ENCODE measurements at places on chromosomes 2 and 18.

DNA sequence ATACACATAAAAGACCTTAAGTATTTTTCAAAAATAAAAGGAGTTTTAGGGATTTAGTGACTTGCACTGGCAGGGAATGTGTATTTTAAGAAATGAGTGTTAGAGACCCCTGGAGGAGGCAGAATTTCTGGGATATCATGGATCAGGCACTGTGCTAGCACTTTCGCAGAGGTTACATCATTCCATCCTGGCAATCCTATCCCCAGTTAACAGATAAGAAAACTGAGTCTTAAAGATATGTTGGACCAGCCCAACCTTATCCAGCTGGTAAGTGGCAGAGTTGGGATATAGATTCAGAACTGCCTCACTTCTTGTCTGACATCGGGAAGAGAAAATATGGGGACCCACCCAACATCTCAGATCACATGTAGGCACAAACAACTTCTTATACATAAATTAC is 160.3 kb upstream of the EPAS1 start:
- no peak for DNase-seq

- no peak for DNase-seq
These were observed 250.0 kb downstream of the FHOD3 start for GRCh38 chr18:36547544-36547943.

GRCh38 chr18:68997845-68998244 is 200.0 kb downstream of the CCDC102B start:
- DNase-seq = no peak

- DNase-seq = no peak
These were observed 41.0 kb downstream of the SLC66A3 start for GRCh38 chr2:11196246-11196645.

DNA sequence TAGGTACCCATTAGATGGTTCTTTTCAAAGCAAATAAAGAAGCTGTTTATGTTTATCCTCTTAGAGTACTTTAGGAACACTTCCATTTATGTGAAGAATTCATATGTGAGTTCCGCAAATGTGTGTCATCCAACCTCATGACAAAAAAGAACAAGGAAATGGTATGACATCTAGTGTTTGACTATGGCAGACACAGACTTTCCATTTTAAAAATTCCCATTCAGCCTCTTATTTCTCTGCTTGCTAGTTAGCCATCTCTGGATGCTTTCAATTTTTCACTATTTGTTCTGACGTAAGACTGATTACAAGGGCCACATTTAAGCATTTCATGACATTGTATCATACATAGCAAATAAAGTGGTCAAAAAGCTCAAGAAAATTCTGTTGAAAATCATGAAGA is 103.0 kb downstream of the ZAP70 start:
- DNase-seq = no peak

DNA sequence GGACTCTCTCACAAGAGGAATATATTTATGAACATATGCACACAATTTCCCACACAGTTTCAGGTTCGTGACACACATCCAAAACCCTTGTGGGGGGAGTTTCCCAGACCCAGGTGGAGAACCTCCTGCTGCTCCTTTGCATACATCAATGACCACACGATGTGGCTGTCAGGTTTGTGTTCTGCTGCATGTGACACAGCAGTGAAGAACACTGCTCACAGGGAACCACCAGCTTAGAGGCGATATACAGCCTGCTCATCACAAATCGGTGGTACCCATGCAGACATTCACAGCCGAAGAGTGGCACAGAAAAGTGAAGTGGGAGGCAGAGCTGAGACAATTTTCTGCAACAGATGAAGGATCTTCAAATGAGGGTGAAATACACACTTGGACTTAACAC is 175.6 kb upstream of the ZFP36L2 start:
- DNase-seq = no peak

GRCh38 chr2:166825914-166826313 is 62.4 kb upstream of the XIRP2 start:
- no peak for DNase-seq

DNA sequence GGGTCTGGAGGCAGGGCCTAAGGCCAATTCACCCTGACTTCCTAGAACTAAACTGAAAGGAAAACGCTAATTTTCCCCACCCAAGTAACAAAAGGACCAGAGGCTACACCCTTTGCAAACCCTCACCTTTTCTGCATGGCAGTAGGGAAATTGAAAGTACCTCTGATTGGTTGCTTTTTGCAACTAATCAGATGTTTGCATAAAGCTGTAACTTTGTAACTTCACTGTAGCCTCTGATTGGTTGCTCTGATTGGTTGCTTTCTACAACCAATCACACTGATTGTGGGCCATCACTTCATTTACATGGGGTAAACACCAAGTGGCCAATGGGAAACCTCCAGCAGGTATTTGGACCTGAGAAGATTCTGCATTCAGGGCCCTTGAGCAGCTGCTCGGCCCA is 20.8 kb downstream of the EIPR1 start:
- DNase-seq = no peak

DNA sequence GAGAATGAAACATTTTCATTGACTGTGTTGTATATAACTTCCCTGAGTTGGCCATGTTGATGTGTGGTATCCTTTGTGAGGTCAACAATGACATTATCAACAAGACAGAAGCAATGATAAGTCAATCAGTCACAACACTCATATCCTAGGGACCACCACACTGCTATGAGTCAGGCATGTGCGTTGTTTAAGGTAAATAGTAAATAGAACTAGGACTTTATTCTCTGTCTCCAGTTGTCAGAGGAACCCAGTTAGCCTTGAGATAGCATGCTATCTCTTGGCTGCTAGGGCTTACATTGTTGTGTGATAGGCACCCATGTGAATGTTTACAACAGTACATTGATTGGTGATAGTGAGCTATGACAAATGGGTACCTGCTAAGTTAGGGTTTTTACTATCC is 37.3 kb downstream of the GPD2 start:
- no peak for DNase-seq

DNA sequence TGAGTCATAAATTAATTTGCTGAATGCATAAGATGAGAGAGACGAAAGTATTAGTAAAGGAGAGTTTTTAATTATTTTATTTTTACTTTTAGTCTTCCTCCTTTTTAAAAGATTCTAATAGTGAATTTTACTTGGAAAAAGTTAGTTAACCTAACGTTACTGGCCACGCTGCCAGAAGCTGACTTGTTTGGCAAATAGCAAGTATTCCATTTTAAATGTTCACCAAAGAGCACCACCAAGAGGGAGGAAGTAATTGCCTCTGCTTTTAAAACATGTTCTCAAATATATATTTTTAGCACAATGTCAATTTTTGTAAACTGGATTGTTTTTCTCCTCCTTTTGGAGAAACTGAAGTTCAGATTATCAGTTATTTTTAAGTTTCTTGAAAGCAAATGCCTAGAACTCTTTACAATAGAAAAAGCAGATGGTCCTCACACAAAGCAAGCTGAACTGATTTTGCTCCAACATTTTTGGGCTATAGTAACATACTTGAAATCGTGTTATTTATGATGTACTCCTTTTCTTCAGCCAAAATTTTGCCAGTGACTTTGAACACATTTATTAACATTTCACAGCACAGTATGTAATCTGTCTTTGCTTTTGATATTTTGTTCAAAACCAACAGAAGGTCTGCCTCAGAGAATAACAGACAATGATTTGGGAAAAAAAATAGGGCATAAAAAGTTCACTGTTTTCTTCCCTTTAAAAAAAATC is 1311.0 kb upstream of the FAM98A start:
- no peak for DNase-seq

GRCh38 chr2:7724336-7724735 is 807.1 kb downstream of the RNF144A start:
- DNase-seq = no peak

DNA sequence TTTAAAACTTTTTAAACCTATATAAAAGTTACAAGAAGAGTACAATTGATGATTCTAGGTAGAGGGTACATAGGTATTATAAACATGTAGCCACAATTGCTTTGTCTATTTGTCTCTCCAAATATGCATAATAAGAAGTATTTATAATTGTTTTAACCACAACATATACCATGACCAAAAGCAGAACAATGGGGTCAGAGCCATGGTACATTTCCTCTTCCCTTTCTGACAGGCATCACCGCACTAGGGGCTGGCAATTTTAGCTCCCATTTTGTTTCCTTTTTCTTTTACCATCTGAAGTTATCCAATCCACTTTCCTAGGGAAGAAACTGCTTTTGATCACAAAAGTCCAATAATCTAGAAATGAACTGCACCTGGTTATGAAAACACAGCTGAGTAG is 49.3 kb downstream of the TMX3 start:
- no peak for DNase-seq

GRCh38 chr2:50345701-50346591 is 686.0 kb downstream of the NRXN1 start:
- DNase-seq = no peak

DNA sequence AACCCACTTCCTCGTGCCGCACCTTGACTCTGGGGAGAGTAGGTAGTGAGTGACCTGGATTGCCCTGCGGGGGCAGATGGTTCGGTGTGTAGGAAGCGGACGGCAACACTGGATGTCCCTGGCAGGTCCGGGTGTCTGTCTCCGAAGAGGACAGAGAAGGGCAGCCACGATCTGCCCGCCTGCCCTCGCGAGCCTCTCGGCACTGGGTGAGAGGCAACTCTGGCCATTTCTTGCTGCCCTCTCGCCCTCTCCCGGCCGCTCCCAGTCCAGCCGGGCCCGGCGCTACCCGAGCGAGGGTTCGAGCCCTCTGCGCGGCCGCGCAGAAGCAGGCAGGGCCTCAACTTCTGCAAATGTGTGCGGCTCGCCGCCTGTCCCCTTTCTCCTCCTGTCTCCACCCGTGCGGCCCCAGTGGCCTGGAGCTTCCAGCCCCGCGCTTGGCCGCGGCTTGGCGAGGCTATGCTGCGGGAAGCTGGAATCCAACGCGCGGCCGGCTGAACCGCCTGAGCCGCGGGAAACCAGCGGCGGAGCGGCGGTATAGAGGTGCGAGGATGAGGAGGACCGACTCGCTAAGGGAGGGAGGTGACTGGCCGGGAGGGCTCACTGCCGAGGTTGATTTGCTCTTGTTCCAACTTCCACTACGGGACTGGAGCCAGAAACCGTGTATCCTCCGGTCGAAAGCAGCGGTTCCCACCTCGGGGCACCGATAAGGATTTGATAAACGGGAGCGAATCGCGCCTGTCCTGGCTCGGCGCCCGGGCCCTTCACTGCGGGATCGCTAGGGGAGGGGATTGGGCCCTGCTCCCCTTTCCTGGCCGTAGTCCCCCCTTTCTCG is 1.5 kb downstream of the EPAS1 start:
- DNase-seq = peak; percentile 51

DNA sequence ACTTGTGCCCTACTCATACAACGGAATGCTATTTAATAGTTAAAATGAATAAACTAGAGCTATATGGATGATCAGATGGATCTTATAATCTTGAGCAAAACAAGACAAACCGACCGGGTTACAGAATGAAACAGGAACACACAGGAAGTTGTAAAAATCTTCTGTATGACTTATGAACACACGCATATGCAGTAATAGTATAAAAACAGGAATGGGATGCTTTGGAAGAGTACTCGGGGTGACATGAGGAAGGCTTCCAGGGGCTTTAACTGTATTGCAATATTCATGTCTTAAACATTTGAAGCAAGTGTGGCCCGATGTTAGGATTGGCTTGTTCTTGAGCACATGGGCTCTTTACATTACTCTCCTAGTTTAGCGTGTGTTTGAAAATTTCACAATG is 14.9 kb upstream of the E2F6 start:
- no peak for DNase-seq

DNA sequence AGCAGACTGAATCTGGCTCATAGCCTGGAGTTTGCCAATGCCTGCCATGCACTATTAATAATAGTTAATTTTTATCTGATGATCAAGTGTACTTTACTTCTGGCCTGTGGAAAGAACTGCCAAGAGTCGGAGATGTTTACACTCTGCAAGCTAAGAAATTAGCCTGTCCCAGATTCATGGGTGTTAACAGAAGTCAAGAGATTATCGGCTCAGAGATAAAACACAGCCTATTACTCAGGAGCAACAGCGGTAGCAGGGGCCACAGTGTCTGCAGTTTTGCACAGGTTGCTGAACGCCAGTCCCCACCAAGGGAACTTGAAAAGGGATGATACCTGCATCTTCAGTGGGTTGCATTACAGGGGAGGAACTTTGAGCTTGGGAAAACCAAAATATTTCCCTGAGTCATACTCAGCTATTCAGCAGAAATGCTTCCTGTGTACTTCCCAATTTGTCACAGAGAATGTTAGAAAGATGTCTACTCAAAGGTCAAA is 4.3 kb upstream of the ADI1 start:
- no peak for DNase-seq

- DNase-seq = no peak
These were observed 8.9 kb downstream of the SULT1C2 start for GRCh38 chr2:108297436-108298141.

GRCh38 chr2:105822186-105822585 is 77.5 kb downstream of the NCK2 start:
- DNase-seq = no peak

DNA sequence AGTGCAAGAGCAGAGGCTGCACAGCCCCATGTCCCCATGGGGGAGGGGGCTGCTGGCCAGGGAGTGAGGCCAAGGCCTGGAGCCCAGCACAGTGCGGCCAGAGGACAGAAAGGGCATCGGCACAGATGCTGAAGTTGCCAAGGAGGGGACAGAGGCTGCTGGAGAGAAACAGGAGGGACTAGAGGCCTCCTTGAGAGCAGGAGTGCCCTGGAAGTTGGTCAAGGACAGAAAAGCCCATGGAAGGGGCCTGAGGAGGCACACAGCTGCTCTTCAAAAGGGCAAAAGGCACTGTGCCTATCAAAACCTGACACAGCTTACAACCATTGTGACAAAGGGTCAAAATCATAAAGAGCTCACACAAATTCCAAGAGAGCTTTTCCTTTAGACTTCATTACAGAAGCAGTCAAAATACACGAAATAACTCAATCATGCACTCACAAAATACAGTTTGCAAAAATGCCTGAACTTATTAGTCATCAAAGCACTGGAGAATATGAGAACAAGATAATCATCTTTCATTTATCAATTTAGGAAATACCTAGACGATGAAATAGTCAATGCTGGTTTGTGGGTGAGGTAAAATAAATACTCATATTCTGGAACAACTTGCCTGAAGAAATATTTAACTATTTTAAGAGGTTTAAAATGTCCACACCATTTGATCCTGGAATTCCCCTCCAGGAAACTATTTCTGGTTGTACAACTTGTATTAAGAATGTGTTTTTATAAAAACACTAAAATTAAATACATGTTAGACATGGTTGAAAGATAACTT is 79.6 kb downstream of the USP40 start:
- no peak for DNase-seq

GRCh38 chr2:128314348-128315121 is 4.1 kb downstream of the HS6ST1 start:
- DNase-seq = no peak

DNA sequence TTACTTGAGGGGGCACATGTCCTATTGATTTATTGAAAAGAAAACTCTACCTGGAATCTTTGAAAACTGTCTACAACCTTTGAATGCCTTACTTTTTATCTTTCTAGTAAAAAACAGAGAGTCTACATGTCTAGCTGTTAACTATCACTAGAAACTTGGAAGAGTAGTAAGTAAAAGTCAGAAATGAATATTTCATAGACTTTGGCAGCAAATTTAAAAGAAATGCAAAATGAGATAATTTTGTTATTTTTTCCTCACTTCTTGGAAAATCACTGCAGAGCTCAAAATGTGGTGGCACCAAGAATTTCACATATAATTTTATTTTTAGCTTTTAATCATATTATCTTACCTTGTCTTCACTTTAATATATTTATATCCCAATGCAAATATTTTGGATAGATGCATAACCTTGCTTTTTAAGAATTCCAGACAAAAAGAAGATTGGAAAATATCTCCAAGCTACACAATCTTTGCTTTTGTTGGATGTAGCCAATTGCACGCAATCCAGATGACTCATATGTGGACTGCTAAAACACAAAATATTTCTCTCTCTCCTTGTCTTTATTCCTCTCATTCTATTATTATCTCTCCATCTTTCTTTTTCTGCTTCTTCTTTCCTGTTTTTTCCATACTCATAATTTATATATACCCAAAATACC is 92.2 kb upstream of the DSEL start:
- no peak for DNase-seq
